ENCODE measurements at places on chromosomes 11 and 22.

DNA sequence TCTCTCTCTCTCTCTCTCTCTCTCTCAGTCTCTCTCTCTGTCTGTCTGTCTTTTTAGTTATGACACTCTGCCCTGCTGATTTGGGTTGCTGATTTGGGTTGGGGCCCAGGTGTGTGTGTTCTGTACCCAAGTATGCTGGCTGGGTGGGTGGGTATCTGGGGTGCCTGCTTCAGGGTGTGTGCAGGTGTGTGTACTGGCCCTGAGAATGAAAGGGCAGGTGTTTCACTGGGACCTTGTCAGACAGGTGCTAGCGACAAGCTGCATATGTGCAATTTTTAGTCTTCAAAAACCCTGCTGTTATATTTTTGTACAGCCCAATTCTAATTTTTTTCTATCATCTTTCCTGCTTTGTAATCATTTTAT lies 943 bp downstream of the CSF2RB start:
- DNase-seq = no peak

- no peak for DNase-seq
Measured at GRCh38 chr11:37721485-37721884, 1123.4 kb upstream of the RAG2 start.

GRCh38 chr22:35743326-35743860 lies 25.7 kb downstream of the APOL5 start:
- no peak for DNase-seq

DNA sequence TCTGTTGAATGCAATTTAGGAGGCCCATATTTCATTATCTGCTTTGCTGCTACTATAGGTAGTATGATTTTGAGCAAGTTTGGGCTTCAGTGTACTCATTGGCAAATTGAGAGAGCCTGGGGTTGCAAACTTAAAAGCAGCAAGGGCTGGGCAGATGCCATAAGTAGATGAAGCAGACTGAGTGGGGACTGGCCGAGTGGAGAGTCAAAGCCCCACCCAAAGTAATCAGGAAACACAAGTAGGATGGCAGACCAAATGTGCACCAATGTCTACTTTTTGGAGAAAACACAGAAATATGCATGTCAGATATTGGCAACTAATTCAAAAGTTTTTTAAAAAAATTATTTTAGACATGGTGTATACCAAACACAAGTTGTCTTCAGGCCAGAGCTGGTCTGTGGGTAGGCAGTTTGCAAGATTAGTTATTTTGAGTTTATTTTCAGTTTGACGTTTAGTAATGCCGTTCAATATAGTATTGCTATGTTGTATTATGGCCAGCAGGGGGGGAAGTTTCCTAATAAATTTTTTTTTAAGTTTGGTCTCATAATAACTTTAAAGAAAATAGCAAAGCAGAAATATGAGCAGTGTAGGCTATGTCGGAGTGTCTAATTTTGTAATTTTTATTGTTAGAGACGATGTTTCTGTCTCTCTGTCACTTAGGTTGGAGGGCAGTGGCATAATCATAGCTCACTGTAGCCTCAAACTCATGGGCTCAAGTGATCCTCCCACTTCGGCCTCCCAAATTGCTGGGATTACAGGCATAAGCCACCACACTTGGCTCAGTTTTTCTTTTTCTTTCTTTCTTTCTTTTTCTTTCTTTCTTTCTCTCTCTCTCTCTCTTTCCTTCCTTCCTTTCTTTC lies 105.1 kb downstream of the HIPK3 start:
- DNase-seq = no peak

- DNase-seq = no peak
Measured at GRCh38 chr11:73126804-73127480, 15.2 kb downstream of the FCHSD2 start.
